ENCODE measurements at places on chromosomes 7 and 10.

GRCh38 chr7:130356876-130357611 lies 12.4 kb downstream of the CPA5 start:
- DNase-seq = peak; percentile 85

GRCh38 chr10:34378297-34378696 lies 436.8 kb downstream of the PARD3 start:
- no peak for DNase-seq

DNA sequence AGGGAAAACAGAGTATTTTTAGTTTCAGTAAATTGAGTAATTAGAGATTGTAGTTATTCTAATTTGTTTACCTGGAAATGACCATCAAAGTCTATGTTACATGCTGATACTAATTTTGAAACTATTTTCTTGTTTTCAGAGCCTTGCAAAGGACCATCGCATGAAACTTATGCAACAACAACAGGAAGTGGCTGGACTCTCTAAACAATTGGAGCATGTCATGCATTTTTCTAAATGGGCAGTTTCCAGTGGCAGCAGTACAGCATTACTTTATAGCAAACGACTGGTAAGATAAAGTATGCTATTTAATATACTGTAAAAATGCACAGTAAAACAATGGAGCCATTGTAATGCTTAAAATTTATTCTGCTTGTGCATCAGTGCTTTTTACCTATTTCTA lies 78.5 kb downstream of the TRIM24 start:
- peak; percentile 42 for DNase-seq

GRCh38 chr7:142548978-142549377 lies 200.3 kb upstream of the PRSS1 start:
- DNase-seq = peak; percentile 76

Data from AG10803 (cell line).